COLO829 (cell line): ENCODE measurements at places on chromosomes 12 and 14.
A peak's percentile ranks its signal among the peaks of the same experiment; 100 is the strongest.

GRCh38 chr12:108349278-108349688 is 10.2 kb upstream of the CMKLR1 start:
- DNase-seq: no peak

- no peak for DNase-seq
Observed at GRCh38 chr14:68111097-68111852, 291.7 kb downstream of the RAD51B start.

DNA sequence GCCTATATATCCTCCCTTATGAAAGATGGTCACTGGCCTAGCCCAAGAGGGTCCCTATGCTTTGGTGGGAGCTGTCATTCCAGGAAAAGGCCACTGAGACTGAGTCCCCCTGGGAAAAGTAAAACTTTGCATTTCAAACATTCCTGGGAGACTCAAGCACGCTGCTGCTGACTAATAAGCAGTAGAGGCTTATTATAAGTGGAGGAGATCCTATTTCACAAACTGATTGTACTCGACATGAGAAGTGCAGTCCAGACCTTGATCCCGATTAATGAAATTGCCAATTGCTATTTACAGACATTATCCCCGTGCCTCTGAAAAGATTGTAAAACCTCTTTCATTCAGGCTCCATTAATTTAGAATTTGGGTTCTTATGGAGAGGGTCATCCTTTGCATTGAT is 96.6 kb downstream of the EMP1 start:
- peak; percentile 13 for DNase-seq

DNA sequence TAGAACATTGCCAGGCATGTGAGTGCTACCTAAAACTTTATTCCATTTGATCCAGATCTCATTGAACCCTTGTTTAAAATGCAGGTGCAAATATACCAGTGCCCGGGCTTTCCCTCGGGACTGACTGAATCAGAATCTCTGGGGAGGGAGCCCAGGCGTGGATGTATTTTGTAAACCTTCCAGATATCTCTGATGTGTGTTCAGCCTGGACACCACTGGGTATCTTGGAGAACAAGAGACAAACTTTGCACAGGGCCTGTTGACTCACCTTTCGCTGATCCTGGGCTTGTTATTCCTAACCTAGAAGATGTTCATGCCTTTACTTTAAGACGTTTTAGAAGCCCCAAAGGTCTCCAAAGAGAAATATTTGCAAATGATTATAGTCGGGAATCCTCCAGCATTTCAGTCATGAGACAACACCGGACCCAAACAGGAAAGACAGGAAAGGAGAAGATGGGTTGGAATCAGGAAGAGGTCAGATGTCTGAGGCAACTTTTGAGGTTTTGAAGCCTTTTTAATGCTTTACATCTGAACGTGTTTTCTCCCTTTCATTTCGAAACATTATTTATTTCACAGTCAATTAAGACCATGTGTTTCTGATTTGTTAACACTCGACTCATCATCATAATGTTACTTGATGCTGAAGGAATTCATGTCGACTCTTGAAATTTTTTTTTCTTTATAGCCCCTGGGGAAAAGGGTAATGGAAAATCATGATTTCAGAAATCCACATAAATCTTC is 118.6 kb downstream of the PLXNC1 start:
- DNase-seq: no peak

GRCh38 chr12:5509557-5509956 is 77.6 kb downstream of the NTF3 start:
- DNase-seq: no peak

DNA sequence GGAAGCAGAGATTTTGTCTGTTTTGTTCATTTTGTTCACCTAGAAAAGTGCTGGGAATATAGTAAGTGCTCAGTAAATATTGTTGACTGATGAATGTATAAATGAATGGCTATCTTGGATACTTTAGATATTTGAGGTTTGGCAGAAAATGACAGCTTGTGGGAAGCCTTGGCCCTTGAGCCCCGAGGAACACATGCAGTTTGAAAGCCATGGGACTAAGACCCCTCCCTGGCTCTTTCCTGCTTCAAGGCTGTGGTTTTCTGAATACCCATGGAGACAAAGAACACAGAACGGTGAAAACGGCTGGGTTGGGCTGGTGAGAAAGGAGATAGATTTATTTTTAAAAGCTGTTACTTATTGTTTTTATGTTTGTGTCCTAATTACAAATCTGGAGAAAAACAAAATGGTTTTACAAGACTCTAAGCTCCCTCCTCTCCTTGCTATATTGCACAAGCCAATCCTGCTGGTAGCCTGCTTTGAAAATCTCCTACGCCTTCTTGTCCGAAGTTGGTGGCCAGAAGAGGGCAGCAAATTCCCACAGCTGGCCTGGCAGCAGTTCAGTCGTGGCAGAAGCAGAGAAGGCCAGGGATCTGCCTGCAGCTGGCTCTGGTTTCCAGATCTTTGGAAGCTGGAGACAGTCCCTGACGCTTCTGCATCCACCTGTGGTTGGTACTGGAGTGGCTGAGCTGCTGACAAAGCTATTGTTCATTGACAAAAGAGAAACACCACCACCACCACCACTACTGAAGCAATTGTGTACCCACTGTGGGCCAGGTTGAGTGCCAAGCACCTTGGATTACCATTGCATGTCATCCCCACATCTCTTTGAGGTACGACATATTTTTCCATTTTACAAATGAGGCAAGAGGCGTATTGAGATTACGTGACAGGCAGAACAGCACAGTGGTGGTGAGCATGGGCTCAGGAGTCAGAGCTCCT is 5.2 kb upstream of the KRT85 start:
- DNase-seq: peak; percentile 89

DNA sequence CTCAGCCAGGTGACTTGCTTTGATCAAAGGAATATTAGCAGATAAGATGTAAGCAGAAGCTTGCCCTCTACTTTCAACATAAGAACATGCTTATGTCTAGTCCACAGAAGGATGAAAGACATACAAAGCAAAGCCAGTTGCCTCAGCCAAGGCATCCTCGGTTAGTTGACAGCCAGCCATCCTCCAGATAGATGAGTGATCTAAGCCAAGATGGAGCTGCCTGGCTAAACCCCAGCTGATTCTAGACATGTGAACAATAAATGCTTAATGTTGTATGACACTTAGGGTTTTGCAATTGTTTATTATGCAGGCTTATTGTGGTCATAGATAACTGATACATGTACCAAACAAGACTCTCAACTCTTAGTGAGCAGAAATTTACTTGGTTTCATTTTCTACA is 157.6 kb upstream of the TMTC2 start:
- no peak for DNase-seq

DNA sequence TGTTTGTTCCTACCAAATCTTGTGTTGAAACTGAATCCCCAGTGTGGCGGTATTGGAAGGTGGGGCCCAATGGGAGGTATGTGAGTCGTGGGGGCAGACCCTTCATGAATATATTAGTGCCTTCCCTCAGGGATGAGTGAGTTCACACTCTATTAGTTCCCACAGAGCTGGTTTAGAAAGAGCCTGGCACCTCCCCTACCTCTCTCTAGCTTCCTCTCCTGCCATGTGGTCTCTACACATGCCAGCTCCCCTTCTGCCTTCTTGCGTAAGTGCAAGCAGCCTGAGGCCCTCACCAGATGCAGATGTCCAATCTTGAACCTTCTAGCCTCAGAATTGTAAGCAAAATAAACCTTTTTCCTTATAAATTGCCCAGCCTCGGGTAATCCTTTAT is 105.8 kb downstream of the SPTSSA start:
- DNase-seq: no peak

GRCh38 chr12:112409906-112410244 is 470 bp upstream of the RPL6 start:
- DNase-seq: no peak

GRCh38 chr14:79118291-79118690 is 948.1 kb downstream of the NRXN3 start:
- DNase-seq: no peak

DNA sequence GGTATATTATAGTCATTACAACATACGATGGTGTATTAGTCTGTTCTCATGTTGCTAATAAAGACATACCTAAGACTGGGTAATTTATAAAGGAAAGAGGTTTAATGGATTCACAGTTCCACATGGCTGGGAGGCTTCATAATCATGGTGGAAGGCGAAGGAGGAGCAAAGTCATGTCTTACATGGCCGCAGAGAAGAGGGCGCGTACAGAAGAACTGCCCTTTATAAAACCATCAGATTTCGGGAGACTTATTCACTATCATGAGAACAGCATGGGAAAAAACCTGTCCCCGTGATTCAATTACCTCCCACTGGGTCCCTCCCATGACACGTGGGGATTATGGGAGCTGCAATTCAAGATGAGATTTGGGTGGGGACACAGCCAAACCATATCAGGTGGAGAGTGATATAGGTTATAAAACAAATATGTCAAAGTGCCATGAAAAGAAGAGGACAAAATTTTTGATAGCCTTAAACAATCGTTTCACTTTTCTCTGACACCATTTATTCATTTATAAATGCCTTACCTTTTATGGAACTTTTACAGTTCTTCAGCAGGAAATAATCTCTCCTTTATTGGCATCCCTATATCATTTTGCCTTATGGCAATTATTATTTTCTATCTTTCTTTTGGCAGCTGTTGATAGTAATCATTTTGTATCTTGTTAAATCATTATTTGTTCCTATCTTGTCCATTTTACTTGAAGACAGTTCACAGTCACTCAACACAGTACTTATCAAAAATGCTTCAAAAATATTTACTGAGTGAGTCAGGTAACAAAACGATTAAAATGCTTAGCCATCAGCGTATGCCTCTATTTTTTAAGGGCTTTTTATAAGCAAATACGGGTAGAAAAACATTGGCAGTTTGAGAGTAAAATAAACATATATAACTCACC is 196.0 kb downstream of the RAD51B start:
- no peak for DNase-seq

- DNase-seq: no peak
Observed at GRCh38 chr12:49323524-49324097, 556 bp downstream of the TROAP start.

DNA sequence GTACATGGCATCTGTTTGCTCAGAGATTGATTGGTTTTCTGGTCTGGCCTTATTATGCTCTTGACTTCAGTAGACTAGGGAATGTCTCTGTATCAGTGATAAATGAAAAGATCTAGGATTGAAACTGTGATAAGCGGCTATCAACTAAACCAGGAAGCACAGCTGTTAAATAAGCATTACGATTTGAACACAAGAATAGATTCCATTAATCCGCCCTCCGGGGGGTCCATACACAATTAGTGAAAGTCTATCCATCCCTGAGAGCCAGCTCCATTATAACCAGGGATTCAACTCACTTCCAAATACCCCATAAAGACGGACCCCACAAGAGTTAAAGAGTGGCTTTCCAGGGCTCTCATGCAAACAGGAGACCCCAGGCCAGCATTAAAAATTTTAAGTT is 279.0 kb downstream of the GRIN2B start:
- DNase-seq: no peak

- DNase-seq: no peak
Observed at GRCh38 chr14:87935886-87936285, 57.1 kb downstream of the GALC start.

GRCh38 chr12:5203274-5203673 is 159.6 kb downstream of the KCNA5 start:
- no peak for DNase-seq

DNA sequence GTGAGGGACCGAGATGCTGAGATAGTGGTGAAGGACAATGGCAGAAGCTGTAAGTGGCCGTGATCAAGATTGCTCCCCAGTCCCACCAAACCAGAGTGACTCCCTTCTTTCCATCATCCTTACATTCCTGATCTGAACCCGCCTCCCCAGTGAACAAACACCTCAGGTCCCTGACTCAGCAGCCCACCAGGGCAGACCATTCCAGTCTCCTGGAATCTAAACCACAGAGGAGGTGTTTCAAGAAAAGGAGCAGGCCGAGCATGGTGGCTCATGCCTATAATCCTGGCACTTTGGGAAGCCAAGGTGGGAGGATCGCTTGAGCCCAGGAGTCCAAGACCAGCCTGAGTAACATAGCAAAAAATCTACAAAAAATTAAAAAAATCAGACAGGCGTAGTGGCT is 6.6 kb downstream of the ERBB3 start:
- DNase-seq: no peak

GRCh38 chr14:22334275-22334577 is 254.8 kb downstream of the DAD1 start:
- no peak for DNase-seq

- DNase-seq: no peak
Observed at GRCh38 chr14:68257969-68258368, 438.4 kb downstream of the RAD51B start.

GRCh38 chr12:48489012-48489411 is 6.7 kb downstream of the C12orf54 start:
- DNase-seq: no peak

DNA sequence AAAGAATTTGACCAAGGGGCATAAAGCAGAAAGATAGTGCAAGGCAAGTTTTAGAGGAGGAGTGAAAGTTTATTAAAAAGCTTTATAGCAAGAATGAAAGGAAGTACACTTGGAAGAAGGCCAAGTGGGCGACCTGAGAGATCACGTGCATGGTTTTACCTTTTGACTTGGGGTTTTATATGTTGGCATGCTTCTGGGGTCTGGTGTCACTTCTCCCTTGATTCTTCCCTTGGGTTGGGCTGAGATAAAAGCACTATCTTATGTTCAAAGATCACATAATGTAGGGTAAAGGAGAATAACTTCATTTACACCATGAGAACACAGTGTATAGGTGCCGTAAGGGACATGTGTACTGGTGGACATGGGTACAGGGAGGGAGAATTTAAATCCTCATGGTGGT is 17.7 kb upstream of the TMEM30B start:
- no peak for DNase-seq

DNA sequence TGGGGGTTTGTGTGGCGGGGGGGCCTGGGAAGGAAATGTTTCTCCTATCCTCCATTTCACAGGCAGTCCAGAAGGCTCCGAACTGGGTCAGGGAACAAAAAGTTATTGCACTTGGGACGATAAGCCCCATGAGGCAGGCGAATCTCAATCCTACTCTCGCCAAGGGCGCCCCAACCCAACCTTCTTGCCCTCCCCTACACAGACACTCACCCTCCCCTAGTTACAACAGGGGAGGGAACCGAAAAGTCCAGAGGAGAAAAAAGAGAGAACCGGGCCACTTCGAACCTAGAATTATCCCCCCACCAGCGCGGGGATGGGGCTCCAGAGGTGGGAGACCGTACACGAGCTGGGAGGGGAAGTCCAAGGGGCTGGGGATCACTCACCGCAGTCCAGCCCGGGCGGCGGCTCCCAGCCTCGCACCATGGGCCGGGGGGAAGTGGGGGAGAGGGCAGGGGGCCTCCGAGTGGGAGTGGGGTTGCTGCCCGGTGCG is 357 bp downstream of the HOMEZ start:
- no peak for DNase-seq

DNA sequence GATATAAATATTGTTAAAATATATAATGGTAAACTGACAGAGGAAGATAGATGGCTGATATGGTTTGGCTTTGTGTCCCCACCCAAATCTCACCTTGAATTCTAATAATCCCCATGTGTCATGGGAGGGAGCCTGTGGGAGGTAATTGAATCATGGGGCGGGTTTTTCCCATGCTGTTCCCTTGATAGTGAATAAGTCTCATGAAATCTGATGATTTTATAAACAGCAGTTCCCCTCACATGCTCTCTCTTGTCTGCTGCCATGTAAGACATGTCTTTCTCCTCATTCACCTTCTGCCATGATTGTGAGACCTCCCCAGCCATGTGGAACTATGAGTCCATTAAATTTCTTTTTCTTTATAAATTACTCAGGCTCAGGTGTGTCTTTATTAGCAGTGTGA is 46.3 kb downstream of the PTCSC3 start:
- DNase-seq: no peak
